ENCODE measurements at places on chromosomes 1 and 21.

GRCh38 chr1:239803781-239804180 is 287.9 kb upstream of the FMN2 start:
- no peak for DNase-seq

DNA sequence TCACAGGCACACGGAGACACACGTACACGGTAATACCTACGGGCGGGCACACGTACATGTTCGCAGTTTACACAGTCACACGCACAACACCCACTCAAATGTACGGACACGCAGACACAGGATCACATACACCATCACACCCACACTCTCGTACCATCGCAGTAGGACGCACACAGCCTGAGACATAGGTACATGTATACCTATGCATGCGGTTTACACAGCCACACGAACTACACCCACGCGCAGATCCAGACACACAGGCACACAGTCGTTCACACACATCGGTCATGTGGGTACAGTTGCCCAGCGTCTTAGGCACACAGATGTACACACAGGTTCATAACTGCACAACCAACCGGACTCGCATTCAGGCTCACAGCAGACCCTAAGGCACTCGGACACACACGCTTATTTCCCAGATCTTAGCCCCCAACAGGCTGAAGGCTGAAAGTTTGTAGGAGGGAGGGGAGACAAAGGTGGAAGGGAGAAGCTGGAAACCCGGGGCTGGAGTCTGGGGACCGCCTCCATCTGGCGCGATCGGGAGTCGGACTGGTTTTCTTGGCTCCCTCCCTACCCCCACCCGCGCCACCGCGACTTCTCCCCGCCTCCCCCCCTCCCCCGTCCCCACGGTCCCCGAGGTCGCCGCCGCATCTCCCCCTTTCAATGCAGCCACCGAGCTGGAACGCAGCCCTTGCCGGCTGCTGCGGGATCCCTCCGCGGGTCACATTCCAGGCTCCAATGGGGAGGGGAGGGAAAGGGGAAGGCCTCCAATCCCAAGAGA is 51.9 kb upstream of the SYNC start:
- peak; percentile 38 for DNase-seq

GRCh38 chr1:75345538-75346292 is 211.5 kb downstream of the LHX8 start:
- no peak for DNase-seq

- DNase-seq = no peak
These were observed 19.0 kb downstream of the CDC42 start for GRCh38 chr1:22071511-22071910.

DNA sequence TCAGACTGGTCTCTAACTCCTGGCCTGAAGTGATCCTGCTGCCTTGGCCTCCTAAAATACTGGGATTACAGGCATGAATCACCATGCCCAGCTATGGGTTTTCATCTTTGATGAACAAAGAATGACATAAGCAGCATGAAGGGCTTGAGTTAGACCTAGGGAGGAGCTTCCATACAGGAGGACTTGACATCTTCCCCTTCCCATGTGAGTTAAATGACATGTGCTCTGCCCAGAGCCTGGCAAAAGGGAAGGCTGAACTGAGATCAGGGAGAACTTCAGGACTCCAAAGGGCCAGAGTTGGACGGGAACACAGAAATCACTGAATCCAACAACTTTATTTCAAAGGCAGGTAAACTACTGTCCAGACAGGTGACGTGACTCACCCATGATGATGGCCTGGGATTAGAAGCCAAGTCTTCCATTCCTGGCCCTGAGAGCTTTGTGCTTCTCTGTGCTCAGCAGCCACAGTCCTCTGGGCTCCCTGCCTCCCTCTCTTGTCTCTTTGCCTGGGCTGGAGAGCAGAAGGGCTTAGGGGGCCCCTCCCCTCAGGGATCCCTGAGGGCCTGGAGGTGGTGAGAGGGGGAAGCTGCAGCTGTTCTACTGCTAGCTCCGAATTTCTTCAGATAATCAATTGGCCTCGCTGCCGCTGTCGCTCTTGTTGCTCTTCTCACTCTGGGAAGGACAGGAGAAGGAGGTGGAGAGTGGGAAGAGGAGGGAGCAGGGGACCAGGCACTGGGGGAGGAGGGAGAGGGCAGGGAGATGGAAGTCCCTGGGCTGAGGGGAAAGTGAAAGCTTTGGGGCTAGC is 7.6 kb downstream of the NHLH1 start:
- DNase-seq = no peak

DNA sequence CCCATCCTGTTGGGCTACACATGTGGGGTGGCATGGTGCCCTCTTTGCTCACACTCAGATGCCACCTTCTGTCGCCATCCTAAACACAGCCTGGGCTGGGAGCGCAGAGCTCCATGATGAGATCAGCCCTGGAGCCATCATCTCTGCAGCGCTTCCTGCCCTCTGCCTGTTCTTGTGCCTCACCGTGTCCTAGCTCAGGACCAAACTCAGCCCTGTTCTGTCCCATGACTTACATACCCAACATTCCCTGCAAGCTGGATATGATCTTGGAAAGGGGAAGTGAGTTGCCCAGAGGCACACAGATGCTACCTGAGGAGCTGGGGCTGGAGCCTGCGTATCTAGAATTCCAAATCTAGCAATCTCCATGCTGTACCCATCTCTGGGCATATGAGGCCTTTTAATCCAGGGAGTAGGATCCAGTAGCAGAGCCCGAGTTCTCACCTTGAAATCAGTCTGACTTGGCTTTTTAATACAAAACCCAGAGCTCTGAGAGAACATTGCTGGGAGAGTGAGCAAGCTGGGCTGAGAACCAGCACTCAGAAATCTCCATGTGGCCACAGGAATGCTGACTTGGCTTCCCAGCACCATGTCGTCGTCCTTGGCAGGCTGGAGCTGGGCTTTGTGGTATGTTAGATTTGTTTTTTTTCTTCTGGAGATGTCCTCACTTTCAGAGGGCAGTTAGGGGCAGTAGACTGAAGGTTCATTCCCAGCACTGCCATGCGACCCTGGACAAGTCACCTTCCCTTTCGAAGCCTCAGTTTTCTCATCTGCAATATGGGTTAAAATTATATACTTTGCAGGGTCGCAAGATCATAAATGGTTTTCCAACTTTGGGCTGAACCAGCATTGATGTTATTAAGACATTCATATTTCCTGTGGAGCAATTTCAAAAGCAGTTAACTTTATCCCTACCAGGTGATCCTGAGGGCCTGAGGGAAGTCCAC is 2.6 kb downstream of the ALPL start:
- no peak for DNase-seq

GRCh38 chr1:212315184-212315583 is 30.0 kb downstream of the PPP2R5A start:
- no peak for DNase-seq

GRCh38 chr1:244047621-244048255 is 3.3 kb upstream of the ZBTB18 start:
- no peak for DNase-seq

DNA sequence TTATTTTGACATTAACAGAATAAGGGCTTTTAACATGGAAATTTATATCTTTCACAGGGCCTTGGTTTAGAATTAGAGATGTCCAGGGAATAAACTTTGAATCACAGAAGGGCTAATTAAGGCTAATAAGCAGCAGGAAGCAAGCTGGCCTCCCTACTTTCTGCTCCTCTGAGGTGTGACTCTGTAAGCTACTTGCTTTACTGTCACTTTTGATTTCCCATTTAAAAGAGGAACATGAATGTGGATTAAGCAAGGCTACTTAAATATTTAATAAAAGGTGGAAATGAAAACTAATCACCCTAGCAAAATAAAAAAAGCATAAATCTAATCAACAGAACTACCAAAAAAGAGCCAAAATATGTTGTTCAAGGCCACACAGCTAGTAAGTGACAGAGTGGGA is 28.9 kb upstream of the CD5L start:
- DNase-seq = no peak

GRCh38 chr1:183653876-183654451 is 848 bp upstream of the APOBEC4 start:
- DNase-seq = no peak

GRCh38 chr1:25184001-25184762 is 48.1 kb downstream of the SYF2 start:
- no peak for DNase-seq

DNA sequence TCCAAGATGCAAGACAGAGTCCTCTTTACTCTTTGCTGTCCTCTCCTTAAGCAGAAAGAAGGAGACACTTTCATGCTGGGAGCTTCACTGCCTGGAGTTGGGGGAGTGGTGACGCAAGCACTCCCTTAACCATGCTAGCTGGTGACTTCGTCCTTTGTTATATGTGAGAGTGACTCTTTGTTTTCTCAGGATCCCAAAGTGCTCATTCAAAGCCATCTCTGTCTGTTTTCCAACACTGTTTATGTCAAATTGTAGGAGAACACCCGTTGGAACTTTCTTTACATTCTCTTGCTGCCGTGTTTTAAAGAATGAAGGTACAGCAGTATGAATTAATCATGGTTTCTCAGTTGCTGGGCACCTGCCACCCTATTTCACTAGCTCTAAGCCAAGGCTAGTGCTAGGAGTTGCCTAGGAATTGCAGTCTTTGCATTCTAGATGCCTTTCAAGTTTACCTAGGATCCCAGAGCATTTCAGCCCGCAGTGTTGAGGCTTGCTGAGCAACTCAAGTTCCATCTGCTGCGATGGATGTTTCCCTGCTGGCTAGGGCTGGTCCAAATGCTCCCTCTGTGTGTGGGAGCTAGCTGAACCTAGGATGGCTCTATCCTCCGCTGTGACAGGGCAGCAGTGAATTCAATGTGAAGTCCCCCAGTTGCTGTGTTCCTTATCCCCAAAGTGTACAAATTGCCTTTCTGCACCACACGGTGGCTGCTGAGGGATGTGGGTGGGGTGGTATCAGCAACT is 82.6 kb upstream of the GPR52 start:
- DNase-seq = no peak

DNA sequence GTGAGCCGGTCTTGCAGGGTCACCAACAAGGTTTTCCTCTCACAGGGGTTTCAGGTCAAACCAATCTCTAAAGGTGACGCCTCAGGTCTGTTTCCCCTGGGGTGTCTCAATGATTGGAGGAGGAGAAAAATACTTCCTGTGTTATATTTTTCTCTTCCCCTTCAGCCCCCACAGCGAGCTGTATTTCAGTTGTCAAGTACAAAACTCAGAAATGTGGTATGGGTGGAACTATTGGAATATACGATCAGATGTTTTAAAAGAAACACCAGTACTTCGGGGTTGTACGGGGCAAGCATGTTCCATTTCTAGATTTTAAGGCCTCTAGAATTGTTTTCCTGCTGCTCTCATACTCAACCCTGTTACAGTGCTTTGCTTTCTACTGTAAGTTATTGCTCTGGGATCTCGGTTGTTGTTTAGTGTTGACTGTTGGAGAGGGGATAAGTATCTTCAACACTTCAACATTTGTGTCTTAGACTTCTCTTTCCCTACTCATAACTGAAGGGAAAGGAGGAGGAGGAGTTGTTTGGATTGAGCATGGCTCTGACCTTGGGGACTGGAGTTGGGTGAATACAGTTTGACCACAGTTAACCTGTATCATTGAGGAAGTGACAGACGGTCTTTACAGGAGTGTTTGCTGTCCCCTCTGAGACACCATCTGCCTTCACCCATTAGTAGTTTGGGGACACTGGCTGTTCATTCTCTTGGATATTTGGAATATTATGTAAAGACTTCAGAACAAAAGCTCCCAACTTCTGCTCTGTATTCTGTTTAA is 2.0 kb downstream of the MAPKAPK2 start:
- DNase-seq = no peak

- DNase-seq = no peak
These were observed 82.6 kb downstream of the C1orf21 start for GRCh38 chr1:184469396-184469795.
